ENCODE measurements at places on chromosomes 3 and 15.

- no peak overlapping the region for H3K4me3 ChIP-seq
- peaks cover 7% of the 10 kb centered on the region for H3K27me3 ChIP-seq
- no peaks in the 10 kb centered on the region for H3K36me3 ChIP-seq
- DNase-seq = peak; percentile 79
- H3K4me1 ChIP-seq = peaks cover 9% of the 10 kb centered on the region
These were observed 18.4 kb downstream of the CCK start for GRCh38 chr3:42247576-42248027.

DNA sequence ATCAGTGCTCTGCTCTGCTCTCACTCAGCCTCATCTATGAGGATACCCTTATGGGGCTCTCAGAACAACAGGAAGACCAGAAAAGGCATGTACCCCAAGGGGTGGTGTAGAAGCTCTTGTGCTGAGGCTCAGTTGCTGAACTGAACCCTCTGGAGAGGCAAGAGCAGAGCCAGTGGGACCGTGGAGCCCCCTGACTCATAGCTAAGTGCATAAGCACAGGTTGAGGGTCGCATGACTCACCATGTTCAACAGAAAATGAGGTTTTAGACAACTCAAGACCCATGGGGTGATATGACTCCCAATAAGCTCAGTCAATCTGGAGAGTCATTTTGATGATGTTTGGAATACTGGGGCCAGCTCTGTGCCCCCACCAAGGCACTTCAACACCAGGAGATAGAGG lies 37.3 kb downstream of the CRYGS start:
- no peak overlapping the region for H3K4me3 ChIP-seq
- H3K36me3 ChIP-seq = no peaks in the 10 kb centered on the region
- peaks cover 3% of the 10 kb centered on the region for H3K4me1 ChIP-seq
- H3K27ac ChIP-seq = no peak overlapping the region
- DNase-seq = no peak
- no peaks in the 10 kb centered on the region for H3K27me3 ChIP-seq

GRCh38 chr3:183410280-183410679 lies 18.1 kb downstream of the MCF2L2 start:
- no peak for DNase-seq
- H3K27ac ChIP-seq = no peak overlapping the region
- no peak overlapping the region for H3K4me3 ChIP-seq
- H3K4me1 ChIP-seq = no peaks in the 10 kb centered on the region

GRCh38 chr3:182913889-182914288 lies 66.4 kb downstream of the DCUN1D1 start:
- peaks cover 23% of the 10 kb centered on the region for H3K4me1 ChIP-seq
- no peak overlapping the region for H3K4me3 ChIP-seq
- H3K27me3 ChIP-seq = no peaks in the 10 kb centered on the region
- H3K36me3 ChIP-seq = peaks cover 13% of the 10 kb centered on the region

DNA sequence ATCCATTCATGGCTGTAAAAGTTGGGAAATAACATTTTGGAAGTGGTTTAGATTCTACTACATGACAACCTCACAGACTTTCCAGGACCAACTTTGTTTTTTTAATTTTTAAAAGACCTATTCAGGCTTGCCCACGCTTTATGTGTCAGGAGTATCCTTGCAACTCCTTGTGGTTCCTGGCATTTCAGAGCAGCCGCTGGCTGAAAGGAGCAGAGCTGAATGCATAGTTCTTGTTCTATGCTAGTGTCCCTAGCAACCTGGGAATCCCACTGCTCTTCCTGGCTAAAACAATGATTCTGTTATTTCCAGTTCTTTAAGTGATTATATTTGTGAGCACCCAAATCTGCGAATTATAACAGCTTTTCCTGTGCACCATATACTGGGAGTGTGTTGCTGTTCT lies 34.9 kb downstream of the CP start:
- no peak for DNase-seq
- no peaks in the 10 kb centered on the region for H3K4me1 ChIP-seq
- no peak overlapping the region for H3K4me3 ChIP-seq
- no peak overlapping the region for H3K27ac ChIP-seq

DNA sequence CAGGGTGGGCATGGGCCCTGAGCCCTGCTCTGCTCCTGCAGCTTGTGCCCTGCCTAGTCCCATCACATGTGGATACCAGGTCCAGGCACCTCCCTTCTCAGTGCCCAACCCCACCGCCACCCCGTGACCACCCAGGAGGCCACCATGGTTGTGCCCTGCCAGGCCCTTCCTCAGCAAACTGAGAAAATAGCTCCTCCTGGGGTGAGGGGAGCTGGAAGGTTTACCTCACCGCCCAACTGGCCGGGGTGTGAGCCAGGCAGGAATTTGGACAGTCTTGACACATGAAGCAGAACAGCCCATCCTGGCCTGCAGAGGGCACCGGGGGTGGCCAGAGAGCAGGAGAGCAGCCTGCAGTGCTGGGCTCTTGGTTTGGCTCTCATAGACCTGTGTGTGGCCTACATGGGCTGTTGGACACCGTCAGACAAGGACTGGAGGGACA lies 11.4 kb upstream of the C3orf22 start:
- H3K4me3 ChIP-seq = no peak overlapping the region
- H3K27ac ChIP-seq = no peak overlapping the region
- DNase-seq = no peak
- no peaks in the 10 kb centered on the region for H3K27me3 ChIP-seq

DNA sequence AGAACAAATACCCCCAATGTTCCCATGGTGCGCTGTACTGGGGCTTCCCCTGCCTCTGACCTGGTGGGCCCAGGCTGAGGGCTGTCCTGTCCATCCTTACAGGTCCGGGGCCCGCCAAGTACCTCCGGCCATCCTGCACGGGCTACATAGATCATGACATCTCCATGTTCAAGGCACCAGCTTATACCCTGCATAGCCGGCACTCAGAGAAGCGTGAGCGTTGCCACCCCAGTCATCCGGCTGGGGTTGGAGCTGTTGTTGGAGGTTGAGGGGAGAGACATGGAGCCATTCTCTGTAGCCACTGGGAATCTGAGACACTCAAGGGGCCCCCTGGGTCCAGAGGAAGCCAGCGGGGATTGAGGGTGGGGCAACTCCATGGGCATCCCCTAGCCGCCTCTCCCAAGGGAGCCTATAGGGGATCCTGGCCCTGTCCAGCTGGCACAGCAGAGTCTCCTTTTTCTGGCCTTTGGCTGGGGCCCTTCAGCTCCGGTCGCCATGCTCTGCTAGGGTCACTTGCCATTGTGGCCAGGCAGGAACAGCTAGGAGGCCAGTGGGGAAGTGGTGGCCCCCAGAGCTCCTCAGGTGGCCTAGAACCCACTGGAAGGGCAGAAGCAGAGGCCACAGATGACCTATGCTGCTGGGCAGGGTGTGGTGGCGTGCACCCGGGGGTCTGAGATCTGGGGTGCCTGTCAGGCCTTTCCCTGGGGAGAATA lies 12.5 kb upstream of the CSPG4 start:
- no peaks in the 10 kb centered on the region for H3K36me3 ChIP-seq
- H3K4me3 ChIP-seq = no peak overlapping the region
- no peak for DNase-seq
- peaks cover 7% of the 10 kb centered on the region for H3K4me1 ChIP-seq

- no peak for DNase-seq
- H3K27ac ChIP-seq = no peak overlapping the region
- H3K4me1 ChIP-seq = peaks cover 6% of the 10 kb centered on the region
- no peaks in the 10 kb centered on the region for H3K36me3 ChIP-seq
These were observed 17.7 kb downstream of the PIF1 start for GRCh38 chr15:64807751-64808222.

GRCh38 chr3:66200147-66200546 lies 20.7 kb upstream of the SLC25A26 start:
- H3K36me3 ChIP-seq = no peaks in the 10 kb centered on the region
- no peak for DNase-seq
- no peak overlapping the region for H3K27ac ChIP-seq
- peaks cover 16% of the 10 kb centered on the region for H3K27me3 ChIP-seq

DNA sequence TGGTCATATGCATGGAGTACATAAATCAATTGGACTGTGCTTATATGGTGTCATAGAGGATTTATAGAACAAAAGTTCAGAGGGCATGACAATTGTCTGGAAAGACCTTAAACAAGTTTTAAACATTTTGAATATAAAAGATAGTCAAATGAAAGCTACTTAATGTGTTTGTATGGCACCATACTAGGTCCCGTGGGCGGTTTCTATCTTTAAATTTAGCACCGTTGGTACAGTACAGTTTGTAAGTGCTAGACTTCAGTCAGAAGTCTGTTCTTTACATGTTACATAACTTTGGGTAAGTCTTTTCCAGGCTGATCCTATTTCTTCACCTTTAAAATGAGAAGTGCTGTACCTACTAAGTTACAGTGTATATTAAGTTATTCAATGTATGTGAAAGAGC lies 373.4 kb upstream of the ARL6 start:
- DNase-seq = no peak
- H3K27me3 ChIP-seq = no peaks in the 10 kb centered on the region
- no peaks in the 10 kb centered on the region for H3K4me1 ChIP-seq
- H3K36me3 ChIP-seq = no peaks in the 10 kb centered on the region
- H3K27ac ChIP-seq = no peak overlapping the region

- H3K27ac ChIP-seq = no peak overlapping the region
- H3K4me1 ChIP-seq = no peaks in the 10 kb centered on the region
- H3K27me3 ChIP-seq = no peaks in the 10 kb centered on the region
- H3K36me3 ChIP-seq = no peaks in the 10 kb centered on the region
- H3K4me3 ChIP-seq = no peak overlapping the region
These were observed 188.9 kb upstream of the SYNPR start for GRCh38 chr3:63089007-63089750.

DNA sequence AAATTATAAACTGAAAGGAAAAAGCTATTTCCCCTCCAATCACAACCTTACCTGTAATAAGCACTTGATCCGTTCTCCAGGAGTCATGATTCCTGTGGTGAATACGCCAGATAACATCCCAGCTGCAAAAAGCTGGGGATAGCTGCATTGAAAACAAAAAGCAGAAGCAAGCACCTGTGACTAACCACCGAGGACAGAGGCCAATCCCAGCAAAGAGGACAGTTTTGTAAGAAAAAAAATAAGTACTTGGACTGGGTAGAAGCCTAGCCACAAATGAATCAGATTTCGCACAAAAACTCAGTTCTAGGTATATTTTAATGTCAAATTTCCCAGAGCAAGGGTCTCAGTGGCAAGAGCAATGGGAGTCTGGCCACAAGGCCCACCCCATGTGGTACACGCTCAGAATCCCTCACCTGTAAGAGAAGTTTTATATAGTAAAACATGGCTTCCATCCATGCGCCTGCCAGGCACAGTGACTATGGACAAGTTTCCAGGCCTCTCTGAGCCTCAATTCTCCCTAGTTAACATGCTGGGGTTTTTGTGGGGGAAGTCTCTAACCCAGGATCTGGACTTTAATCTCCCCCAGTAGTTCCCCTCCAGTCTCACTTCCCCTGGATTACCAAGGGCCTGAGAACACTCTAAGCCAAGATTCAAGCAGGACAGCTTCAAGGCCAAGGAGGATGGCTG lies 19.2 kb downstream of the SLC25A20 start:
- H3K27me3 ChIP-seq = no peaks in the 10 kb centered on the region
- H3K27ac ChIP-seq = no peak overlapping the region
- H3K4me1 ChIP-seq = no peaks in the 10 kb centered on the region
- no peak for DNase-seq
- peaks cover 53% of the 10 kb centered on the region for H3K36me3 ChIP-seq

DNA sequence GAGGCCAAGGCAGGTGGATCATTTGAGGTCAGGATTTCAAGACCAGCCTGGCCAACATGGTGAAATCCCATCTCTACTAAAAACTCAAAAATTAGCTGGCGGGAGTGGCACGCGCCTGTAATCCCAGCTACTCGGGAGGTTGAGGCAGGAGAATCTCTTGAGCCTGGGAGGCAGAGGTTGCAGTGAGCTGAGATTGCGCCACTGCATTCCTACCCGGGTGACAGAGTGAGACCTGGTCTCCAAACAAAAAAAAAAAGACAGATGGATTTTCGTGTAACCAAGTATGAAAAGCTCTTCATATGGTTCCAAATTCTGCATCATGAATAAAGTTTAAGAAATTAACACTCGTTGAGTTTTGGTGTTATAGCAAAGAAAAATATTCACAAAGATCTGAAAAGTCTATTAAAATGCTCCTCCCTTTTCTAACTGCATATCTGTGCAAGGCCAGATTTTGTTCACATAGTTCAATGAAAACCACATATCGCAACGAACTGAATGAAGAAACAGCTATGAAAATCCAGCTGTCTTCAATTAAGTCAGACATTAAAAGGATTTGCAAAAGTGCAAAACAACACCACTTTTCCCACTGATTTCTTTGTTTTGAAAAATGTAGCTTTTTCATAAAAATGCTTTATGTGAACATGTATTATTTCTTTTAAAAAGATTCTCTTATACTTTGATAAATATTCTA lies 23.8 kb upstream of the FBLN2 start:
- no peaks in the 10 kb centered on the region for H3K4me1 ChIP-seq
- no peak overlapping the region for H3K27ac ChIP-seq
- no peak overlapping the region for H3K4me3 ChIP-seq
- no peak for DNase-seq
- H3K27me3 ChIP-seq = no peaks in the 10 kb centered on the region

GRCh38 chr15:58340176-58340575 lies 91.6 kb upstream of the LIPC start:
- H3K4me3 ChIP-seq = no peak overlapping the region
- H3K4me1 ChIP-seq = no peaks in the 10 kb centered on the region
- no peak for DNase-seq
- no peaks in the 10 kb centered on the region for H3K27me3 ChIP-seq
- H3K36me3 ChIP-seq = no peaks in the 10 kb centered on the region

GRCh38 chr3:108493862-108494261 lies 16.5 kb downstream of the MYH15 start:
- H3K4me1 ChIP-seq = no peaks in the 10 kb centered on the region
- H3K4me3 ChIP-seq = no peak overlapping the region
- no peaks in the 10 kb centered on the region for H3K27me3 ChIP-seq
- no peaks in the 10 kb centered on the region for H3K36me3 ChIP-seq
- DNase-seq = no peak
- H3K27ac ChIP-seq = no peak overlapping the region

DNA sequence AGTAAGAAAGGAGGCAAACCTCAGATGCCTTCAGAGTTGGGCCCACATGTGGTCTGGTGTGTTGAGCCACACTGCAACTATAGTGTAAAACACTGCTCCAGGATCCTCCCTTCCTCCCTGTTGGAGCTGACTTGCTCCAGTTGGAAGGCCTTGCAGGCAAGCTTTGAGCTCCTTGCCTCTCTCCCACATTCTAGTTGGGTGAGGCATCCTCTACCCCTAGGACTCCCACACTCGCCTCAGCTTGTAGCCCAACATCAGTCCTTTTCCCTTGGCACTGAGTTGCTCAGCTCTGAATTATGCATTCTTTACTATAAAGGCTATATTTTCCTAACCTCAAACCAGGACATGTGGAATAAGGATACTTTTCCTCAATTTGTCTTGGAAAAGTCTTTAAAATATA lies 143.9 kb downstream of the NECTIN3 start:
- no peaks in the 10 kb centered on the region for H3K36me3 ChIP-seq
- H3K27me3 ChIP-seq = no peaks in the 10 kb centered on the region
- DNase-seq = no peak

- DNase-seq = no peak
- H3K4me3 ChIP-seq = no peak overlapping the region
- no peak overlapping the region for H3K27ac ChIP-seq
These were observed 71.8 kb upstream of the SCN5A start for GRCh38 chr3:38721207-38721772.
